ENCODE measurements at places on chromosomes 1 and 21.

DNA sequence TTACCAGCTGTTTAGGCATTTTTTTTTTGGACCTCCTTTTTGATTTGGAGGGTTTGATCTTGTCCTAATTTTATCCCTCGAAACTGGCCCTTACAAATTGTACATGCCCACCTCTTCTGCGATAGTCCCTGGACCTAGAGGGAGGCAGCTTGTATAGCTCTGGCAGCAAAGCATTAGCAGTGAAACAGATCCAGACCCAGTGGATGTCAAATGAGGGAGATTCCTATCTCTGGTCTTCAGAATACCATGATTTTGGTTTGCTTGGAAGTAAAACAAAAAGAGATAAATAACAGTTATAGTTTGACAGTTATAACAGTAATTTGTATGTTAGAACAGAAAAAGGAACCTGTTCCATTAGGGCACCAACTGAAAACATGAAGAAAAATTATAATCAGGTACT lies 123.6 kb downstream of the MIS18A start:
- no peak for DNase-seq

DNA sequence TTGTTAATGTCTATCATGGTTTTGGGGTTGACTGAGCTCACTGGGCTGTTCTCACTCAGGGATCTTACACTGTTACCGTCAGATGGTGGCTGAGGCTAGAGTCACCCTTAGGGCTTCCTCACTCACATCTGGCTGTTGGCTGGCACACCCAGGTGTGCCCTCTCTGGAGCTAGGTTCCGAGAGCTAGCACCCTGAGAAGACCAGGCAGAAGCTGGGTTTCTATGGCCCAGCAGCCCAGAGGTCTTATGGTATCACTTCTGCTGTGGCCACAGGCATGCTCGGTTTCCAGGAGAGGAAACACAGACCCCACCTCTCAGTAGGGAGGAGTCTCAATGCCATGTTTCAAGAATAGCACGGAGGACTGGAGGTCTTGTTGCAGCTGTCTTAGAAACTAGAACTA lies 20.7 kb upstream of the KIF1B start:
- peak; percentile 62 for DNase-seq

DNA sequence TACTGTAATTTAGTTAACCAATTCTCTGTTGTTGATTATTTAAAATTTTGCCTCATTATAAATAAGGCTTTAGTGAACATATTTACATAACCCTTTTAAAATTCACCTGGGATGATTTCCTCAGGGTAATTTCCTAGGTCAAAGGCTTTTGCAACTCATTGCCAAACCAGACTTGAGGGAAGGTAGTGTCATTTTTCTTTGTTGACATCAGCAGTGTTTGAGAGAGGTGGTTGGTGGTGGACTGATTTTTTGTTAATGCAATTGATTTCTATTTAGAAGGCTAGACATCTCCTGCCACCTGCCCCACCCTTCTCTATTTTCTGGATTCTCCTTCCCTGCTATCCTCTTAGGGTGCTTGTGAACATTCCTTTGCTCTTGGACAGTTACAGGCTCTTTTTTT lies 116.8 kb downstream of the HHAT start:
- DNase-seq, result no peak

DNA sequence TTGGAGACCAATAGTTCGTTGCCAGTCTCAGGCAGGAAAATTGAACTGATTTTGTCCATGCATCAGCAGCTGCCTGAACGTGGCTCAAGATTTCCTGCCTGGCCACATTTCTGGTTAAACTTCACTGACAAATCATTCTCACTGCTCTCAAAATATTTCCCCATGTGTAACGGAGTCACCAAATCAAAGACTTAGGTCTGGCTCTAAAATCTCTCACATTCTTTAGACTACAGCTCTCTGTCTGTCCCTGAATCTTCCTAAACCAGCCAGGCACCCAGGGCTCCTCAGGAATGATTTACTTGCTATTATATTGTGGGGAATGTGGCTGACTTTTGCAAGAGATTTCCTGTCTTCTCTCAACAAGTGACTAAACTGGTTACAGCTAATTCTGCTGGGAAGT lies 49.2 kb upstream of the GJA8 start:
- DNase-seq, result no peak

- peak; percentile 51 for DNase-seq
Measured at GRCh38 chr1:160030657-160031364, 979 bp downstream of the PIGM start.

- DNase-seq, result no peak
Measured at GRCh38 chr1:207833381-207833780, 77.5 kb downstream of the CD34 start.

DNA sequence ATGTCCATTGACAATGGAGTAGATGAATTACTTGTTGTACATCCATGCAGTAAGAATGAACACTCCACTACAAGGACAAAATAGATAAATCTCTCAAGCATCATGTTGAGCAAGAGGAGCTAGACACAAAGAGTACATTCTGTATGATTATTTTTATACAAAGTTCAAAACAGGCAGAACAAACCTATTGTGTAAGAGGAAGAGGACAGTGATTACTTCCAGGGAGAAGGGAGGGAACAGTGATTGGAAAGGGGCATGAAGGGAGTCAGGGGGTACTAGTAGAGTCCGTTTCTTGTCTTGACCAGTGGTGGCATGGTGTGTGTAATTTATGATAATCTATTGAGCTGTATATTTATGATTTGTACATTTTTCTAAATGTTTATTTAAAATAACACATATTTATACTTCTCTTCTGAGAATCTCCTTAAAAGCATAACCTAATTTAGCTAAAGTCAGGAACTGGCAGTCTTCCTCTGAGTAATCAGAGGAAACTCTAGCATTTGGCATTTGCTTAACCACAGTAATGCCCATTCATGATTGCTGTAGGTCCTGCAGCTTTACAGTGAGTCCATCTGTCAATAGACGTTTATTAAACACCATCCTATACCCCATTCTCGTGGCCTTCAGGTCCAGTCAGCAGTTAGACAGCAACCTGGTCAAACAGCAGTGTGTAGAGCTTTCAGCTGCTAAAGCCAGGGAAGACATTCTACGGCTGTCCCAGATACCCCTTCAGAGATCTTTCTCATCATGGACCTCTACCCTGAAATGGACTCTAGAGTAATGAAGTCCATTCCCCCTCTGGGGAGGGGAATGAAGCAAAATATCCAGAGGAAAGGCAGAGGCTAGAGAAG lies 114.1 kb upstream of the GALNT2 start:
- DNase-seq, result no peak

DNA sequence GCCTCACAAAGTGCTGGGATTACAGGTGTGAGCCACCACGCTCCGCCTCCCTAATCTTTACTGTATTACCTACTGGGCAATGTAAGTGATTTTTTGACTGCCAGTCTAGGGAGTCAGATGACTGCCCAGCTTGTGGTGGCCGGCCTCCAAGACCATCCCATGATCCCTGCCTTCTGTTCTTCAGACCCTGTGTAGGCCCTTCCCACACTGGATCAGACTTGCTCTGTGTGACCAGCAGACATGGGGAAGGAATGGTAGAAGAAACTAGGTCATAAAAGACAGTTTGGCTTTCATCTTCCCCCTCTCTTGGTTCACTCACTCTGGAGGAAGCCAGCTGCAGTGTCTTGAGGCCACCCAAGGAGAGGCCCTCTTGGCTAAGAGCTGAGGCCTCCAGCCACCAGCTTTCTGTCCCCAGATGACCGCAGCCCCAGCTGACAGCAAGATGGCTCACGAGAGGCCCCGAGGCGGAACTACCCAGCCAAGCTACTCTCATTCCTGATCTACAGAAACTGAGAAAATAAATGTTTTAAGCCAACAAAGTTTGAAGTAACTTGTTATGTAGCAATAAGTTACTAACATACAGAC lies 14.5 kb upstream of the CBR3 start:
- DNase-seq, result no peak

DNA sequence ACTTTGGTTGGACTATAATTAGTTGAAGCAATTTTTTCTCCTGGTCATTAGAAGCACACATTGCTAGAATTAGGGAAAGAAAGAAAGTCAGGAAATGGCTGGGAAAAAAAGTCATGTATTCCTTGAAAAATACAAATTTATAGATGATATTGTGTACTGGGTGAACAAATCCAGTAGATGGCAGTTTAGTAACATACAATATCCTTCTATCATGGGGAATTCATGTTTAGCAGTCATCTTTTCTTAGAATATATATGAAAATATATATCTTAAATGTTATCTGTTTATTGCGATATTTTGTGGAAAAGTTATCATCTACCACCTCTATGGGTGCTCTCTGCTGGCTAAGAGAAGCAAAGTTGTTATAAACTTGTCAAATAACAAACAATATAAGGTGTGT lies 13.1 kb upstream of the ZRANB2 start:
- peak; percentile 25 for DNase-seq

- DNase-seq, result peak; percentile 77
Measured at GRCh38 chr1:153677718-153678518, 570 bp upstream of the NPR1 start.
